ENCODE measurements at places on chromosomes 13 and 19. TPM values are rescaled to one million over a fixed set of nuclear protein-coding genes. Genes with fewer than 3 reads are reported as not detected.

LIM2 gene
- total RNA-seq: not detected

BORA gene
- total RNA-seq: 10.8 TPM

DNA sequence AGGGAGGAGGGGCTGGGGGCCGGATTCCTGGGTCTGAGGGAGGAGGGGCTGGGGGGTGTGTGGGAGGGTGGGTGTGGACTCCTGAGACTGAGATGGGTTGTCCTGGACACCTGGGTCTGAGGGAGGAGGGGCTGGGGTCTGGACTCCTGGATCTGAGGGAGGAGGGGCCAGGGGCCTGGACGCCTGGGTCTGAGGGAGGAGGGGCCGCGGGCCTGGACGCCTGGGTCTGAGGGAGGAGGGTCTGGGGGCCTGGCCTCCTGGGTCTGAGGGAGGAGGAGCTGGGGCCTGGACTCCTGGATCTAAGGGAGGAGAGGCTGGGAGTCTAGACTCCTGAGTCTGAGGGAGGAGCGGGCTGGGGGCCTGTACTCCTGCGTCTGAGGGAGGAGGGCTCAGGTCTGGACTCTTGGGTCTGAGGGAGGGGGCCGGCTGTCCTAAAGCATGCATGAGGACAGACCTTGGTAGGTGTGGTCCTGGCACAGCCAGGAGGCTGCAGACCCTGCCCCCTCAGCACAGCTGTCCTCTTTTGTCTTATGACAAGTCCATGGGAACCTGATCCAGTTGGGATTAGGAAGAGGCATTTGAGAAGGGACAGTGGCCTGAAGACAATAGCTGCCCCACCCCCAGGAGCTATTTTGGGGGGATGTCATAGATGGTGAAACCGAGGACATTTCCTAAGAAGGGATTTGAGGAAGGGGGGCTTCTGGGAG lies 1.3 kb downstream of the TNNT1 start:
- DNase-seq: no peak

KIR3DL3 gene
- total RNA-seq: not detected

- no peak for DNase-seq
Measured at GRCh38 chr13:58712191-58712590, 1080.6 kb downstream of the PCDH17 start.
